ENCODE measurements at places on chromosomes 12 and 14.

DNA sequence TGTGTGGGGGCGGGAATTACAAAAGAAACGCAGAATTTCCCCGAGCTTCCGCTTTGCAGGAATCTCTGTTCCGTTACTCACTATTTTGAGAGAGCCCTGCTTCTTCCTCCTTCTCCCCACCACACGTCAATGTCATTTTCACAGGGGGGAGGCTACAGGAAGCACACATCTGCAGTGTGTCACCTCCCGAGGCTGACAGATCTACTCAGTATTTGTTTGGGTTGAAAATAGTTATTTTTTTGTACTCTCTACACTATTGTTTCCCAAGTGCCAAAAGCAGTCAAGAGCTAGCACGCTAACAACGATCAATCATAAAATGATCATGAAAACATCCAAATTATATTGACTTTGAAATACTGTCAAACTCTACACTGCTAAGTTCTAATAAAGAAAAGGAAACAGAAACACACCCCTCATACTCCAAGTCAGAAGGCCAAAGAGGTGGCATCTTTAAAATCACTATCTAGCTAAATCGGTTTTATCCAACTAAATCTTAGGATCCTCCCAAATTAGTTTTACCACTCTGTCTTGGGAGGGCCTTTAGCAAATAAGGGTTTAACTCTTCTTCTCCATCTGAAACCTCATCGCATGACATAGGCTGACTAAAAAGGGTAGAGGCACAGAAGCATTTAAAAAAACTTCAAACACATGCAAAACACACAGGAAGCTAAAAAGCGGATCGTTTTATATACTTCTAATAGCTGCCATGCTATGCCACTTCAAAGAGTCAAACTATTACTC lies 51.8 kb downstream of the FOXN3 start:
- no peak for DNase-seq

DNA sequence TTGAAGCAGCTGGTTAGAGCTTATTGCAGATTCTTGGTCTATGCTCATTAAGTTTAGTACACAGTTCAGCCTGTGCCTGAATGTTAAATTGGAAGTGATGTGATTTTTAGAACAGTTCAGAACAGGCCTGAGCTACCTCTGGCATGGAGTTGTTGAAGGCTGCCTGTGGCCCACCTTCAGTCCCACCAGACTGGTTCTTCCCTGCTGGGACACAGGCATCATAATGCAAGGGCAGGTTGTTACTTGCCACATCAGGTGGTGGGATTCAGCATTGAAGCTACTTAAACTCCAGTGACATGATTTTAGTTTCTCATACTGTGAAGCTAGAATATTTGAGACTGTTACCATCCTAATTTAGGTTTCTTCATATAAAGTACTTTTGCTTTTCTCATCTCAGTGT lies 49.4 kb downstream of the PROX2 start:
- DNase-seq: no peak

DNA sequence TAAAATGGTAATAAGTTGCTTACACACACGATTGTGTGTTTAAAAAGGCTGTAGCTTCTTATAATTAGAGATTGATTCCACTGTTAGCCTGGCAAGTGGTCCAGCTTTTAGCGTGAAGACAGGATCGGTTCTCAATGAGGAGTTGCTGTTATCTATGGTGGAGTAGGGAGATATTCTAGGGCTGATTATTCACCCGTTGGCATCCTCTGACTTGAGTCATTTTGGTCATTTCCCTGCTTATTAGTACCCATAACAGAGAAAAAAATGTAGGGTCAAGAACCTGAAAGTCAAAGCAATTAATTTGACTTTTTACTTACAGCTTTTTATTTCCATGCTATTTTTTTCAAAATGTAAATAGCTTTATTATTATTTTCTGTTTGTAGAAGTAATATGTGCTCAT lies 76.0 kb downstream of the KCNK13 start:
- no peak for DNase-seq

GRCh38 chr12:103884316-103884715 lies 43.3 kb upstream of the NT5DC3 start:
- DNase-seq: peak; percentile 10

DNA sequence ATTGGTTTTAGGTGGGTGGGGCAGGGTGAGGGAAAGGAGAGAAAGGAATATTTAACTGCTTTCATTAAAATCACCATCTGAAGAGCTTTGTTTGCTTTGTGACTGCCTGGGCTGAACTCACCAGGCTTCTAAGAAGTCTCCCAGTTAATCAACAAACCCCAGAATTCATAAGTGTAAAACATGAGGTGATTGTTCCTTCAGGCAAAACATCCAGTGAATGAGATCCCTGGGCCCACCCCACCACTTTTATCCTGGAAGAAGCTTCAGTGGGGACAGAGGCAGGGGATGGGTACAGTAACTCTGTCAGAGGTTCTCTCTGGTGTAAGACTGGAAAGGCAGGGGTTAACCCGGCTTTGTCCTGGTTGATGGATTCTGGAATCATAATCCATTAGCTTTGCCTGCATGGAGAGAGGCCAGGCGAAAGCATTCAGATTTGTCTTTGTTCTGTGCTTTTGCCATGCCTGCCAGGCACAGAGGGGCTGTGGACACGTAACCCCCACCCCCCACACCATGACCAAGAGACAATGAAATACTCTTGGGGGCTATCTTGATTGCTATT lies 16.7 kb downstream of the PDE1B start:
- DNase-seq: no peak

- peak; percentile 9 for DNase-seq
Observed at GRCh38 chr12:21989819-21990412, 48.7 kb upstream of the ABCC9 start.
